ENCODE measurements at places on chromosomes 7 and 10. TPM values are rescaled to one million over a fixed set of nuclear protein-coding genes. Genes with fewer than 3 reads are reported as not detected.
A peak's percentile ranks its signal among the peaks of the same experiment; 100 is the strongest.

DNA sequence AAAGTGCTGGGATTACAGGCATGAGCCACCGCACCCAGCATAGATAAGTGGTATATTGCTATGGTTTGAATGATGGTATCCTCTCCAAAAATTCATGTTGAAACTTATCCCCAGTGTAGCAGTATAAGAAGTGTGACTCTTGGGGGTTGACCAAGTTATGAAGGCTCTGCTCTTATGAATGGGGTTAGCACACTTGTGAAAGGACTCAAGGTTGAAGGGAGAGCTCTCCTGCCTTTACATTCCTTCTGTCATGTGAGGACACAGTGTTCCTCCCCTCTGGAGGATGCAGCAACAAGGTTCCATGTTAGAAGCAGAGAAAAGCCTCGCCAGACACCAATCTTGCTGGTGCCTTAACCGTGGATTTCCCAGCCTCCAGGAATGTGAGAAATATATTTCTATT is 58.0 kb downstream of the ADK start:
- no peak for DNase-seq

Gene VWDE
- total RNA-seq = not detected

DNA sequence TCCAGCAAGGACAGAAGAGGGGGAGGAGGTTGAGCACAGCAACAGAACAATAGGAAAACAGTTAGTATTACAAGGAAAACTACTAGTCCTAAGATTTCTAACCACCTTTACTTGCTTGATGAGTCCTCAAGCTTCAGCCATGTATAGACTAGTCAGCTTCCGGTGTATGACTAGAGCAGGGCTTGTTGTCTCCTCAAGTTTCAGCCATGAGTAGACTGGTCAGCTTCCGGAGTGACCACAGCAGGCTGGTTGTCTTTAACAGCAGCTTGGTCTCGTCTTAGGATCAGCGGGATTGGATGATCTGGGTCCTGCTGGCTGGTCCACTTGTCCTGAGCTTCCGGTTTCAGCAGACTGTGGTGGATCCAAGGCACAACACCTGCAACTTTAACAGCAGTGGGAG is 10.6 kb upstream of the ZNF239 start:
- DNase-seq = no peak

Gene ECHDC3
- total RNA-seq = not detected

GRCh38 chr7:22664988-22665798 is 61.8 kb upstream of the IL6 start:
- DNase-seq = no peak

DNA sequence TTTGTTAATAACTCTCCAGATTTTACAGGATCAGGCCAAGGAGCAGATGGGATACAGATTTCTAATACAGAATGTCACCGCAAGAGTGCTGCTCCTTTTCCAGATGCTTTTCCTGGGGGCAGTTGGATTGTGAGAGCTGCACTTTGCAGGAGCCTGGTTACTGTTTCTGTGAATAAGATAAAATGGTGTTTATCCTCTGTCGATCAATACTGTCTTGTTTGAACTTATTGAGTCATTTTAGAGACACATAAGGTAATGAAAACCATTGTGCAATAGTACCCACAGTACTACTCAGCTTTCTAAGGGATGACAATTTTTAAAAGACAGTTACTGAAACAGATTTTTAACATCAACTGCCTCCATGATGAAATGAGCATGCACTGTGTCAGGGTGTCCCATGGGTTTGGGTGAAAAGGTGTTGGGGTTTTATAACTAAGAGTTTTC is 2.9 kb downstream of the A1CF start:
- DNase-seq = no peak

DNA sequence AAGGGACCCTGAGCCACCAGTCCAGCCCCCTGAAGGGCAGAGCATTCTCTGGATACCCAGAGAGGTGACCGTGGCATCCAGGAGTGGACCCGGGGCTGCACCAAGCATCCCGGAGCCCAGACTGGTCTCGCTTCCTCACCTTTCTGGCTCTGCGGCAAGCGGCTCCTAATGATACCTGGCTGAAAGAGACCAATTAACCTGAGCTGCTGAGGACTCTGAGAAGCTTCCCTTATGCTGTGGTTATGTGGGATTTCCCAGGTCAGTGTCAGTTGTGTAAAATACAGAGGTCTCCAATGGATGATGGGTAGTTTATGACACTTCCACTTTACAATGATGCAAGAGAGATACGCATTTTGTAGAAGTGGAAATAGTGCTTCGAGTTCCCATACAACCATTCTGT is 51.5 kb downstream of the PFKFB3 start:
- no peak for DNase-seq

GRCh38 chr10:113578773-113579172 is 25.9 kb downstream of the HABP2 start:
- DNase-seq = no peak

DNA sequence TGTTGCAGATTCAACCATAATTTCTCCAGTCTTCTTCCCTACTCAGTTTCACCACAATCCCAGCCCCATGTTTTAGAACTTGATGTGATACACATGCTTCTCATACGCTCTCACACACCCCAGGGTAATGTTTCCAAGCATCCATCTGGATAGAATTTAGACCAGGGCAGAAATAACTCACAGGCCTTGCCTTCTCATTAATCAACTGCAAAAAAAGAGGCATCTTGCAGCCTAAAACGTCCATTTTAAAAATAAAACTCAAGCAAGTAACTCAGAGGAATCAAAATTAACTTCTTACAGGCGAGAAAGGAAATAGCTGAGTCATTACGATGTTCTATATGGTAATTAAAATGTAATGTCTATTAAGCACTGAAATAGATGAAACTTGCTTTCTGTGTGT is 127.2 kb upstream of the RSU1 start:
- no peak for DNase-seq

DNA sequence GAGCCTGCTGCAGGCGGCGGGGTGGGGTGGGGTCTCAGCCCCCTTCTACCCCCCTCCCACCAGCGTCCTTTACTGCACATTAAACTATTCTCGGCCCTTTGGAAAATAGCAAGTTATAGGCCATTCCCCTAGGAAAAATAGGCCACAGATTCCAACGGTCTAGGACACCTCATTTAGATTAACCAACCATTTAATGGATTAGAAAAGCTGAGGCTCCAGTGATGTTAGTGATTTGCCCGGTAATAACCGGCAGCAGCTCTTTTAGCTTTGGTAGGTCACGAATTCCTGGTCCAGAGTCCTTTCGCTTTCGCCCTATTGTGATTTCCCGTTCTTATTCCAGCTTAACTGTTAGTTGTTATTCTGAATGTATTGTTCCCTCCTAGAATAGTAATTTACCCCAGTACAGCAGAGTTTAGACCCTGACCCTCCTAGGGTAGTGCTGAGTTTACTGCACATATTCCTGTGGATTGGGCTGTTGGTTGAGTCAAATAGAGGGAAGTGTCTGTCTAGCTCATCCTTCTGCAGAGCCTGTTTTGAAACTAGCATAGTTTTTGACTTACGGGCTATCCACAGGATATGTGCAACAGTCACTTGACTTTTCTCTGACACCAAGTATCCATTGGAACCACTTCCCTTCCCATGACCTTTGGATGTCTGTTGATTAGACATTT is 754 bp downstream of the GSTO1 start:
- peak; percentile 20 for DNase-seq

GRCh38 chr10:132245056-132245455 is 58.3 kb downstream of the DPYSL4 start:
- DNase-seq = no peak

GRCh38 chr7:8015746-8016120 is 47.1 kb downstream of the GLCCI1 start:
- DNase-seq = no peak

DNA sequence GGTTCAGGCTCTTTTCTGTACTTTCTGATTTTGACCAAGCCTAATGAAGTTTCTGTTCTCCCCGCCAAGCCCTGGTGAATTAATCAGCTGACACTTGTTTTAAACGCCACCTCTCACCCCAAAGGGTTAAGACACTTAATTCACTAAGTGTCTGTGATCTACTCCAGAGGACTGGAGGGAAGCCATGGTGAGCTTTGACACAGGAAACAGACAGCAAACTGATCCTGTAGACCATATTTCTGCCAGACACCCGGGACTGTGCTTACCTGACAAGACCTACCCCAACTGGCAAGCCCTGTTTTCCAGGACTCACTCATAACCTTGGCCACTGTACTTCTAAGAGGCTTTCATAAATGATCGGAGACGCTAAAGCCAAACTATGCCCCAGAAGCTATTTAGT is 126.0 kb downstream of the STRA8 start:
- no peak for DNase-seq

- DNase-seq = no peak
These were observed 30.5 kb downstream of the GNAI1 start for GRCh38 chr7:80165177-80165576.

Gene SLC39A12
- not detected for total RNA-seq

- DNase-seq = no peak
These were observed 173.5 kb downstream of the KMT2E start for GRCh38 chr7:105187302-105188169.

- DNase-seq = no peak
These were observed 33.9 kb downstream of the DNAJC1 start for GRCh38 chr10:21969326-21970287.
